ENCODE measurements at places on chromosomes 13 and 19.
A peak's percentile ranks its signal among the peaks of the same experiment; 100 is the strongest.

DNA sequence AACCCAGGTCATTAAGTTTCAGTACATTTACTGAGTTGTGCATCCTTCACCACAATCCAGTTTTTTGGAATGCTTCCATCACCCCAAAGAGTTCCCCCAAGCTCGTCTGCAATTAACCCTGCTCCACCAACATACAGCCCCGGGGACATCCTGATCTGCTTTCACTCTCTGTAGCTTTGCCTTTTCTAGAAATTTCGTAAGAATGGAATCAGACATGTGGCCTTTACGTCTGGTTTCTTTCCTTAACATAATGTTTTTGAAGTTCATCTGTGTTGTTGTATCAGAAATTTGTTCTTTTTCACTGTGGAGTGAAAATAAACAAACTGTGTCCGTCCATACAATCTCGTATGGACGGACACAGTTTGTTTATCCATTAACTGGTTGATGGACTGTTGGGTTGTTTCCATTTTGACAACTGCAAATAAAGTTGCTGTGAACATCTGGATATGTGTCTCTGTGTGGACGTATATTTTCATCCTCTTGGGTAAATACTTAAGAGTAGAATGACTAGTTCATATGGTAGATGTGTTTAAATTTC is 2.9 kb downstream of the KLHL26 start:
- DNase-seq = no peak

DNA sequence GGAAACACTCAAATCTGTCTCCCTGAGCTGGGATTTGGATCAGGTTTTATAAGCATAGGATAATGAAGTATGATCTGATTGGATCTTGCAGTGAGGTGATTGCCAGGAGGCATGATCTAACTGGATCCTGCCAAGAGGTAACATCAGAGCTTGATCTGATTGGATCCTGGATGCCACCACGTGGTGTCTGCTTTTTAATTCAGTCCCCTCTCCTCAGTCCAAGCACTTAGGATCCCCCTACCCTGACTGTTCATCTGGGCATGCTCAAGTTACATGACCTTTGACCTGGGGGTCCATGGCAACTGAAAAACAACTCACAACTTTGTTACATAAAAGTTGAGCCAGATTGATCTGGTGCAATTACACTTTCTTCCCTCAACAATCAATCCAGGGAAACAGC is 47.5 kb upstream of the LSM14A start:
- DNase-seq = no peak

- DNase-seq = no peak
These were observed at the start of gene ING1 for GRCh38 chr13:110713642-110713952. ING1 (plus strand) TSS chr13:110713700; CDS start chr13:110714150, 450 bp downstream.

DNA sequence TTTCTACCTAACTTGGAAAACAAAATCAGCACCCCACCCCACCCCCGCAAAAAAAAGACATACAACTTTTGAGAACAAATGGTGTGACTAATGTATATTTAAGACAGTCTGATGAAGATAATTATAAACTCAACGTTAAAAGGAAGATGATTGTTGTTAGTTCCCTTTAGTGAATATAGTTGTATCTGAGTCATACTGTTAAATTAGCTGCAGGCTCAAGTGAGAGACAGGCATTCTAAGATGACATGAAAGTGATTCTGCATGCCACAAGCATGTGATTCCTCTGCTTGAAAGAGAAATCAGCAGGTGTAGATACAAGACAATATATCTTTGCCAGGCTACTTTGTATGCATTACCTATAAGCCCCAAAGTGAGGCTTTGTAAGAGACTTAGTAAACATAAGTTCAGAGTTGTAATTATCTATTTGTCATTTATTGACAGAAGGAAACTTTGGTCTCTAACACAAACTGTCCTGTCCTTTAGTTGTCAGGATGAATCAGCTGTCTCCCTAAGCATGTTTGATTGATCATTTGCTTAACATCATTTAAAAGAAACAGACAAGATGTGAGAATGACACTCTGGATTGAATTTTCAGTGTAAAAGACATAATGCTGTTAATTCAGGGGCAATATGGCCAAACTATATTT is 319.4 kb upstream of the HTR2A start:
- no peak for DNase-seq

GRCh38 chr19:5955636-5955935 is 22.4 kb downstream of the RANBP3 start:
- no peak for DNase-seq

DNA sequence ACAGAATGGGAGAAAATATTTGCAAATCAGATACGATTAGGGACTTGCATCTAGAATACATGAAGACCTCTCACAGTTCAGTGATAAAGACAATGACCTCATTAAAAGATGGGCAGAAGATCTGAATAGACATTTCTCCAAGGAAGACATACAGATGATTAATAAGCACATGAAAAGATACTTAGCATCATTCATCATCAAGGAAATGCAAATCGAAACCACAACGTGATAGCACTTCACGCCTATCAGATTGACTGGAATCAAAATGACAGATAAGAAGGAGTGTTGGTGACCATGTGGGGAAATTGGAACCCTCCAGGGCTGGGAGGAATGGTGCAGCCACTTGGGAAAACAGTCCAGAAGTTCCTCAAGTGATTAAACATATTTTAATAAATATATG is 25.8 kb downstream of the CFAP97D2 start:
- DNase-seq = no peak

DNA sequence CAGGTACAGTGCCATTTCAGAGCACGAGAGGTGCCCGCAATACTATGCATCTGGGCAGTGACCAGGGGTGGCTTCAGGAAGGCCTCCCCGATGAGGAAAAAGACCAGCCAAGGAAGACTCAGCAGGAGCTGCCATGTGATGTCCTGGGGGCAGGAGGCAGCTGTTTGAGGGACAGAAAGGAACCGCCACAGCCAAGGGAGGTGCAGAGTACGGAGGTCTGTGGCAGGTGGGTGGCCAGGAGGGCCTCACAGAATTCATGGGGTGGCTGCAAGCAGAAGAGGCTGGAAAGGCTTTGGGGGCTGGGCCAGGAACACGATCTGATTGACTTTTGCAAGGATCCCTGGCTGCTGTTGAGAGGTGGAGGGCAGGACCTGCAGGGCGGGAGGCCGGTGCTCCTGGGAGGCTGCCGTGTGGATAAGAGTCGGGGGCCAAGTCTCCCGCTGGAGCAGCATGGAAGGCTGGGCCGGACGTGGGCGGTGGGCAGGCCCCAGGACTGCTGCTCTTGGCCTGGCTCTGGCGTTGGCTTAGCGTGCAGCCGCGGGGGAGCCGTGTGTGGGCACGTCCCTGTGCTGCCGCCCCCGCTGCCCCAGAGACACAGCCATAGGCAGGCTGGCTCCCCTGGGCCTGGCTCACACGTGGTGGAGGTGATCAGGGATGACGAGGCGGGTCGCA is 29.1 kb downstream of the CEBPA start:
- no peak for DNase-seq

DNA sequence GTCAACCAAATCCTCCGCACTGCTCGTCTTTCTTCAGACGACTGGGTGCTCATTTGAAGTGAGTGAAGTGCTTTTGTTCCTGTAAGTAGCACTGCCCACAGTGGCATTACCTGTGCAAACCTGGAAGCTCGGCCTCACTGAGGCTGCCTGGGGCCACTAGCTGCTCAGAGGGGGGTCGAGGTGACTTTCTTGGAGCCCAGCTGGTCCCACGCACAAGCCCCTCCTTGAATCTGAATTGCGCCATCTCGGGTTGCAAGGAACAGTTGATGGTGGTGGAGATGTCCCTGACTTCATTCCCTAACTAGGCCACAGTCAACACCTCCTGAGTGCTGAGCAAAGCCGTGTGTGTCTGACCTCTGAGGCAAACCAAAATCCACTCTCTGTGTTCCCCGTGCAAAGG is 79.3 kb upstream of the GPR183 start:
- no peak for DNase-seq

DNA sequence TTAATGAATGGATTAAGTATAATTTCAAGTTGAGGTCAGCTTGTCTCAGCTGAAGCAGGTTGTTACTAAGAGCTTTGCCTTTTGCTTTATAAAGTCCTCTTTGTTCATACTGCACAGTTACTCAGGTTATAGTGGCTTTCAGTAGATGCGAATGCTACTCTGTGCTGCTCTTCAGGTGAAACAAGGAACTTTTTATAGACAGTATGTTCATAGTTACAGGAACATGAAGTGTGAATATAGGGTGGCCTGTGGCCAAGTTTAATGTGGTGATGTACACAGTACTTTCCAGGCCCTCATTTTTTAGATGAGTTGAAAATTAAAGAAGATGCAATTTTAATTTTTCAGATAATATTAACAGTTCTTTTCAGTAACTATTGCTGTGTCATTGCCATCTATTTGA is 20.8 kb downstream of the SUGT1 start:
- no peak for DNase-seq

GRCh38 chr13:85068231-85068630 is 731.0 kb downstream of the SLITRK6 start:
- DNase-seq = no peak

DNA sequence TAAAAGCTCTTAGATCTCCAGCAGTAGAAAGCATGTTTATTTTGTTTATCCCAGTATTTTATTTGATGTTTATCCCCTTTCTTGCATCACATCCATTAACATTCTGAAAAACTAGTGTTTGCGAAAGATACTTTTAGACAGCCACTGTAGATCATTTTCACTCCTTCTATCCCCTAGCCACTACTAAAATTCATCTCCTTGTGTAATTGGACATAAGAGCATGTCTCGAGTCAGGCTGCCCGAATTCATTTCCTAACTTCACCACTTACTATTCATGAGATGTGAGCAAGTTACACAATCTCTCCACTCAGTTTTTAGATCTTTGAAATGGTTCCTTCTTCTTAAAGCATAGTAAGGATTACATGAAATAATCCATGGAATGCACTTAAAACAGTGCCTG is 514.0 kb downstream of the KLF5 start:
- DNase-seq = no peak

- DNase-seq = peak; percentile 55
These were observed 9.2 kb upstream of the ATP12A start for GRCh38 chr13:24670961-24671381.

DNA sequence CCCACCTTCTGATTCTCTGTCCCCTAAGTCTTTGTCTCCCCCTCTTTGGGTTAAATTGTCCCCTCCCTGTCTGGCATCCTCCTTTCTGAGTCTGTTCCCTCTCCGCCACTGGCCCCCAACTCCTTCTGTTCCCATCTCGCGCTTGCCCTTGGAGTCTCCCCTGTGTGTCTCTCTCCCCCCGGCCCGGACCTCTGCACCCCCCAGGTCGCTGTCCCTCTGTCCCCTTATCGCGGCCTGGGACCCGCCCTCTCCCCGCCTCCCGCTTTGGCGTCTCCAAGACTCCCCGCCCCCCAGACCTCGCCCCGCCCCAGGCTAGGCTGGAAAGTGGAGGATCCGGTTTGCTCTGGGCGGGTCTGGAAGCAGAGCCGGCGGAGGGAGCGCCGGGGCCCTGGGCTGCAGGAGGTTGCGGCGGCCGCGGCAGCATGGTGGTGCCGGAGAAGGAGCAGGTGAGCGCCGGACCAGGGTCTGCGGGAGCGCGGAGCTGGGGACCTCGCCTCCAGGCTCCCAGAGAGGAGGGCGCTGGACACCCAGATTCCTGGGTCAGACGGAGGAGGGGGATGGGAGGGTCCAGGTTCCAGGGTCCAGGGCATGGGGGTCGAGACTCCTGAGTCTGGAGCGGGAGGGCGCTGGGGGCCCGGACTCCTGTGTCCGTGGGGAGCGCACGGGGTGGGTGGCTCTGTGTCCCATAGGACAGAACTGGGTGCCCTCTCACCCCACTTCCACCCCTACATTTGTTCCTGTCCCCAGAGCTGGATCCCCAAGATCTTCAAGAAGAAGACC is at the start of gene TRPM4:
TRPM4 (plus strand) TSS at position 348 of the 780 bp plus-strand sequence; CDS start at position 423, 75 bp downstream.
- DNase-seq = peak; percentile 76

DNA sequence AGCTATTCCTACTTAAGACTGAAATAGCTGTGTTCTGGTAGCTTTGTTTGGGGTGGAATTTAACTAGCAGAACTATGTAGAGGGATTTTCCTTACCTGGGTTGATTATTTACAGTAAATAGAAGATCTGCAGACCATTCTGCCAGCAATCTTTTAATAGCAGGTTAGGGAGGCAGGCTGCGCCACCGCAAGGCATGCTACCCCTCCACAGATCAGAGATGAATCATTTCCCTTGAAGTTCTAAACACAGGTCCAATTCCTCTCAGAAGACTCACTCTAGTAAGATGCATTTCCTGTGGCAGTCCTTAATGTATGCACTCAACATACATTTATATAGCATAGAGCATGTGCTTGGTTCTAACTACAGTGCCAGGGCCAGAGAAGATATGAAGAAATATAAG is 109.0 kb downstream of the TNFRSF19 start:
- DNase-seq = peak; percentile 35
